ENCODE measurements at places on chromosomes 5 and 9.

DNA sequence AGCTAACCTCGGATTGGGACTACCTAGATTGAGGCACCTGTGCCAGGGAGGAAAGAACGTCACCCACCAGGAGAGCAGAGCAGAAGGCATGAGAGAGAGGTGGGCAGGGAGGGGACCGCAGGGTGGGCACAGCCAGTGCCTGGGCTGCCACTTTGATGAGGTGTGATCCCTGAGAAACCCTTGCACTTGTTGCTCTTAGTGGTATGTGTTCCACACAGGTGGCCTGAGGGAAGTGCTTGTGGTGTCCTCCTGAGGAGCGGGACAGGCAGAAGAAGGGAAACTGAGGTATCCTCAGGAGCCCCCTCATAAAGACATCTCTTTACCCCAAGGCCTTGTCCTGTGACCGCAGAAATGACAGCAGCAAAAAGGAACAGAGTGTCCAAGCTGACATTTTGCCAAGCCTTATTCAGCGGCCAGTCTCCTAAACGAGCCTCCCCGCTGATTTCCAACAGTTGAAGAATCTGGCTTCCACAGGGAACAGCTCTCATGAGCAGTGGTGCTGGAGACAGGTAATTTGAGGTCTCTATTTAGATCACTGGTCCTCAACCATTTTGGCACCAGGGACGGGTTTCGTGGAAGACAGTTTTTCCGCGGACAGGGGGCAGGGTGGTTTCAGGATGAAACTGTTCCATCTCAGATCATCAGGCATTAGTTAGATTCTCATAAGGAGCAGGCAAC, 82.4 kb downstream of the FOXD1 start:
- DNase-seq: no peak

DNA sequence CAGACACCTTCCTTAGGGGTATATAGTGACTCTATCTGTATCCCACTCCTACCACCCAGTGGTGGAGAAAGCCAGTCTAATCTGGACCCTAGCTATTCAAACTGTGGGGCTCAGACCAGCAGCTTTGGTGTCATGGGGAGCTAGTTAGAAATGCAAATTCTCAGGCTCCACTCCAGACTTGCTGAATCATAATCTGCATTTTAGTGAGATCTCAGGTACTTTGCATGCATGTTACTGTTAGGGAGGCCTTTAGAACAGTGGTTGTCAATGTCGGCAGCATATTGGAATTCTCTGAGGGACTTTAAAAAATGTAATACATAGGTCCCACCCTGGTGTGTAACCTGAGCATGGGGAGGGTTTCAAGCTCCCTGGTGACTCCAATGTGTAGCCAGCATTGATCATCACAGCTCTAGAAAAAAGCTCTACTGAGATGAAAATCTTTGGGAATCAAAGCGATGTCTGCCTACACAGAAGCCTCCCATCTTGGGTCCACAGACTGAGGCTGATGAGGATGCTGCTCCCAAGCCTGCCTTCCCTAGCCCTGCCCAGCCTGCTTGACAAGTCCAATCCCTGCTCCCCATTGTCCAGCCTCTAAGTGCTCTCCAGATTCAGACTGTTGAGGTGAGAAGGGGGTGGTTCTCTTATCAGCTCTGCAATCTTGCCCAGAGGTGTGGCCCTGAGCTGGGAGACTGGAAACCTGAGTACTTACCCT, 11.9 kb upstream of the GM2A start:
- DNase-seq: no peak

DNA sequence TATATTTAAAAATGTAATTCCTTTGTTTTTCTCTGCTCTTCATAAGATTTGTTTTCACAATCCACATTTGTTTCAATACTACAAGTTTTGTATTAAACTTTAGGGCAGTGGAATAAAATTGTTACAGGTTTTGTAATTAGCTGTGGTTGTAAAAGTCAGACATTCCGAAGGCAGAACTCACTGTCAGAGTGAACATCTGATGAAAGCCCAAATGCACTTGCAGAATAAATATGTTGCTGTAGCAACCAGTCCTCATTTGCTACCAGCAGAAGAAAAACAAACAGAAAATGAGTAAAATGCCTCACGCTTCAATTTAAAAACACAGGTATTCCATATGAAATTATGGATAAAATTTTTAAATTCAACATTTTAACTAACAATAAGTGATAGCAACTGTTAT, 740.1 kb upstream of the FAM174A start:
- no peak for DNase-seq

DNA sequence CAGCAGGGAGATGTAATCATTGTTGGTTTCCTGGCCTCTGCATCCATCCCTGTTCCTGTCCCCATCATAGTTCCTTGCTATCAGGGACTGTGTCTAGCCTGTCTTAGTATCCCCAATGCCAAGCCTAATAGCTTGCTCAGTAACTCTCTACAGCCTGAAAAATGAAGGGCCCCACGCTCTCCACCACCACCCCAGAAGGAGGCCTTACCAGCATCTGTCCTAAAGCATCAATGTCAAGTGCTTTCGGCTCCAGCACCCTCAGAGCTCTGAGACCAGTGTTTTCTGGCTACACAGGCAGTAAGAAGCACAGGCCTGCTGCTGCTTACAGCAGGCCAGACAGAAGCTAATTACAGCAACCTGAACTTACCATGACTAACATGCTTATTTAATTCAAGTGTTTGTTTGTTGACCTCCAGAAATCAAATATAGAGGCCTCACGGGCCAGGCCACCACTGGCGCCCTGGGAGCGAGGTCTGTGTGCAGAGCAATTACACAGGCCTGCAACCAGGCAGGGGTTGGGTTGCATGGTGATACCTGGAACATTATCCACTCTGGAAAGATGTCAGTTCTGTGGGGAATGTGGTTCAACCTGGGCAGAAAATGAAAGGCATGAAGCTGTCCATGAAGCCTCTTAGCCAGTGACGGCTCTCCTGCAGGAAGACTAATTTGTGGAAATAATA, 124.3 kb downstream of the SLC1A3 start:
- DNase-seq: no peak

DNA sequence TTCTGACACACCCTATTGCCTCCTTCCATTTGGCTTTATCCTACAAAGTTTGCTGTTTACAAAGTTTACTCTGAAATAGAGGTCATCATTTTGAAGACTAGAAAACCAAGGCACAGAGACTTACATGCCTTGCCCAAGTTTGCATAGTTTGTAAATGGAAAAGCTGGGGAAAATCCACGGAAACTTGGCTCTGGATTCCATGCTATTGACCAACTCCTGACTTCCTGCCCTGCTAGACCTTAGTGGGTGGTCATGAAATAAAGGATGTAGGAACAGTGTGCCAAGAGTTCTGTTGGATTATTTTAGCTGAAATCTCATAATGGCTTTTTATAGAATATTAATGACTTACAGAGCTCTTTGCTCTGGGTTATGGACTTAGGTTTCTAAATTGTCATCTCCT, 69.5 kb downstream of the GRIA1 start:
- no peak for DNase-seq

GRCh38 chr9:757246-757881, 84.1 kb upstream of the DMRT1 start:
- no peak for DNase-seq

DNA sequence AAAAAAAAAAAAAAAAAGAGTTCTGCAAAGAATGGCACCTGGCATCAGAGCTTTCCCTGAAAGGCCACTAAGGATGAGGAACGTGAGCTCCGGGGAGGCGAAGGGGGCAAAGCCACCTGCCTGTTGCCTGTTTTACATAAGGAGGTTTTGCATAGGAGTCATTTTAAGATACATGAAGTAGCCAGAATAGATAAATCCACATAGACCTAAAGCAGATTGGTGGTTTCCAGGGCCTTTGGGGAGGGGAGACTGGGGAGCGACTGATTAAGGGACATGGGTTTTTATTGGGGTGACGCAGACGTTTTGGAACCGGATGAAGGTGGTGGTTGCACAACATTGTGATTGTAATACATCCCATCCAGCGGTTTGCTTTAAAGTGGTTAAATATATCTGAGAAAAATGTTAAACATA, 7.1 kb downstream of the NEK6 start:
- DNase-seq: no peak

- no peak for DNase-seq
Measured at GRCh38 chr5:13346401-13346800, 598.1 kb downstream of the DNAH5 start.

DNA sequence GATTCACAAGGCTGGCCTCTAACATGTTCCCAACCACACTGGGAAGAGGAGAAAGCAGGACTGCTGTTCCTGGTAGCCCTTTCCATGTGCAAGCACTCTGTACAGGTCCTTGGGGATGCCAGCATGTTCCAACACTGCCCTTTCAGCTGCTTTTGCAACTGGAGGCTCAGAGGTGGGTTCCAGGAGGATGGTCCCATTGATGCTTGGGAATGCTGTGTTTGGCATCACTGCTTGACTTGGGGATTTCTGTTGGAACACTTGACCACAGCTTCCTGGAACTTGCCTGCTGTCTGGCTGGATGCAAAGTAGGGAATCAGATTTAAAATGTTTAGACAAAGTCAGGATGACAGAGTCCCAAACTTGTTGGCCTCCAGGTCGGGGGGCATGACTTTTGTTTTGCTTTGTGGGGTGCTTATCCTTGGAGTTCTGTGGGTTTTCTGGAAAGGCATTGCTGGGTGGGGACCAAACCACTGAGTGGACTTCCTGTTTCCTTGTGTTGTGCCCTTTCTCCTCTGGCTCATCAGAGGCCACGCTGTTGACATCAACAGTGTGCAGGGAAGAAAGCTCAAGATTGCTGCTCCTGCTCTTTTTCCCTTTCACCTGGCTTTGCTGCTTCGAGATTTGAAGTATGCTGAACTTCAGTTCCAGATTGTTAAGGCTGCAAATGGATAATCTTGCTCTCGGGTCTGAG, 148.5 kb upstream of the RPS23 start:
- no peak for DNase-seq

- no peak for DNase-seq
Measured at GRCh38 chr5:33877449-33877848, 14.3 kb downstream of the ADAMTS12 start.
